ENCODE measurements at places on chromosomes 3 and 15.

DNA sequence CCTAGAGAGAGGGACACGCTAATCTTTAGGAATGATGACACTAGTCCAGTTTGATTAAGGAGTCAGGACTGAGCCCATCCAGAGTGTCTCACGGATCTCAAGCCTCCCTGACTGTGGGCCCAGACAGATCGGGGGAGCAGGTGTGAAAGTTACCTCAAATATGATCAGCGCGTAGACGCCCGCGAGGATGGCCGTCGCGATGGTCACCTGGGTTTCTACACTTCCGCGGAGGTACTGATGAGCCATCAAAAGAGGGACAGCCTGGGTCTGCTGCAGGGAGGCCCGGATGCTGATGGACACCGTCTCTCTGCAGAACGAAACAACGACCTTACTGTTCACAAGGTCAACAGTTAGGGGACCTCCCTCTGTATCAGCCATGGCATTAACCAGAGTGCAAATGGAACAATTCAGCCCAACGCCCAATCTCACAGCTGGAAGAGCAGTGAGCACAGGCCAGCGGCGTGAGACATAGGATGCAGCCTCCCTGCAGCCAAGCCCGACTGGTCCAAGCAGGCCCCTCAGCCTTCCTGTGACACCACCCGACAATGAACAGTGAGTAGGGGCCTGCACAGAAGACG, 84.4 kb downstream of the OCA2 start:
- DNase-seq, result no peak

DNA sequence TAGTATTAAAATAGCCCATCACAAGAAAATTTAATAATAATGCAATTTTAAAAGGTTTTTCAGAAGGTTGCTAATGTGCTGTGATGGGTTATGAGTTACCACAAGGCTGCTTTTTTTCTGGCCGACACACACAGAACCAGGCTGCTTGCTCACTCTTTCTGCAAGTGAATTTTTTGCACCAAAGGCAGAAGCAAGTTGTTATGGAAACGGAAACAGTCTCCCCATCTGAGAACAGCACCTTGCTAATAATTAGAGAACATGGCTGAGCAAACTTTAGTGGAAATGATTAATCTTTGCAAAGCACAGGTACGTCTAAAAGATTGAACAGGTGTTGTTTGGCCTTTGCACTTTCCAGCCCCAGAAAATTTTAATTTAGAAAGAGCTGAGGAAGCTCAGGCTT, 51.0 kb downstream of the CACNA2D3 start:
- no peak for DNase-seq

DNA sequence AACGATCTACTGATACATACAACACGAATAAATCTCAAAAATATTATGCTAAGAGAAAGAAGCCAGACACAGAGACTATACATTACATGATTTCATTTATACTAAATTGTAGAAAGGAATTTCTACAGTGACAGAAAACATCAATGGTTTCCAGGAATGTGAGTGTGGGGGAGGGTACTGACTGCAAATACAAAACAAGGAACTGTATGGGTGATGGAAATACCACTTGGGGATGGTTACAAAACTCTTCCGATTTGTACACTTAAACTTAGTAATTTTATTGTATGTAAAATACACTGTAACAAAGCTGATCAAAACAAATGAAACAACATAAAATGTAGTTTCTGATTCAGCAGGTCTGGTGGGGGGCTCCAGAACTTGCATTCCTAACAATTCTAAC, 45.8 kb upstream of the IP6K2 start:
- DNase-seq, result no peak

DNA sequence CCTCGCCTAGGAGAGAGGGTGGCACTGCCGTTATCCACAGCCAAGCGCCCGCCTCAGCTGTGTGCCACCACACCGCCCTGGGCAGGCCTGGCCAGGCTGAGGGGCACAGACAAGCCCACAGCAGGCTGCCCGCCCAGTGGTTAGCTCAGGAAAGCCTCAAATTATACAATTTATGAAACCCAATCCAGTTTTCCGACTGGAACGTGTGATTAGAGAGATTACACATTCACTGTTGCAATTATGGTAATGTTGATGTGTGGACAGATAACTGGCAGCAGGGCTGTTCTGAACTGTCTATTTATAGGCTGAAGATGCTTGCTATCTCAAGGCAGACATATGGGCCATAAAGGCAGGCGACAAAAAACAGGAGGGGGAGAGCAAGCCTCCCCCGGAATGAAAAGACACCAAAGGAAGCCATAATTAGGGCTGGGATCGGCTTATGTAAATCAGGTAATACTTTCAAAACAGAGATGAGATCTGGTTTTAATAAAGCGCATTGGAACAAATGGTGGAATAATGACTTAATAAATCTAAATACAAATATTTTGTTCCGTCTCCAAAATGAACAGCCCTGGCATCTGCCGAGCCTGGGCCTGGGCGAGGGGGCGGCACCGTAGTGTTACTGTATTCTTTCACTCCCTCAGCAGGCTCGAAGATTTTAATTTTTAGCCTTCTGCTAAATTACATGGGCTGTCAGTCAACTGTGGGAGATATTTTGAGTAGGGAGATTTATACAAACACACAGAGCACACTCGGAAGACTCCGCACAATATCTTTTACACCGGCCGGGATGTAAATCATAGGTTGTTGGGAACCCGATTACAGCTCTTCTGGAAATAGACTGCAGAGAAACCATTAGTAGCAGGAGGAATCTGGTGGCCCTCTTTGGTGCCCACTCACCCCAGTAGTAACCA, 103.1 kb upstream of the TLE3 start:
- no peak for DNase-seq

- no peak for DNase-seq
These were observed 89.5 kb downstream of the FGF12 start for GRCh38 chr3:192637803-192638202.

All from NCI-H187 treated with DMSO at 0.1 percent for 48 hours (cell line).